ENCODE measurements at places on chromosomes 12 and 14. TPM values are rescaled to one million over a fixed set of nuclear protein-coding genes. Genes with fewer than 3 reads are reported as not detected.

DNA sequence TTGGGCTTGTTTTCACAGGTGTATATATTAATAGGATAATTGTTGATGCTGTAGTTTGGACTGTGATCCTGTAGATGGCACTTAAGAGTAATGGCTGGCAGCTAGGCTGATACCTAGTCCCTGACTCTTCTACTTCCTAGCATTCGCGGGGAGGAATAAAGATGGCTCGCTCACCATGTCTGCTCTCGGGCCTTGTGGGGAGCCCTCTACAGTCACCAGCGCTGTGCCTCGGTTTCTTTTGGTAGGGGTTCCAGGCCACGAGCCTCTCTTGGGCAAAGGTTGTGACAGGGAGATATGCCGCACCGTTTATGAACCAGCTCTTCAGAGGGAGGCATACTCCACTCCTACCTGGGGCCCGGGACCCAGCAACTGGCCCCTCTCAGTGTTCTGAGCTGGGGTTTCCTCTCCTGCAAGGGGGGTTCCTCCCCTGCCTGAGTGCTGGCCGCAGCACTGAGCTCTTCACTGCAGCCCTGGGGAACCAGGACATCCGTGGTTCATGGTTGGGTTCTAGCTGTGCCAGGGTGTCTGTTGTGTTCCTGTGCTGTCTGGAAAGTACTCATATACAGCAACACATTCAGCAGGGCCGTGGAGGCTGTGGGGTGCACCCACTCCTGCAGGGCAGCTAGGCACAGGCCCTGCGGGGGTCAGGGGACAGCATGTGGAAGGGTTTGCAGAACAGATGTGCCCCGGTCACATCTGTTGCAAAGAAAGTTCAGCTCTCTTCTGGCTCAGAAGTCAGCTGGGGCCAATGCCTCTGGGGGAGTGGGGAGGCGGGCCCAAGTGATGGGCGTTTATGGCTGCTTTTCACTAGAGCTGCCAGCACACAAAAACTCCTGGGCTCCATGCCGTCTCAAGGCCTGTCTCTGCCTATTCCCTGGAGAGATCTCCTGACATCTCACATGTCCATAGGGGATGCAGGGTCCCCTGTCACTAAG is 147.9 kb downstream of the PPFIA2 start:
- H3K27me3 ChIP-seq, result no peaks in the 10 kb centered on the region
- DNase-seq, result no peak
- no peaks in the 10 kb centered on the region for H3K4me1 ChIP-seq
- H3K27ac ChIP-seq, result no peak overlapping the region
- H3K36me3 ChIP-seq, result no peaks in the 10 kb centered on the region

DNA sequence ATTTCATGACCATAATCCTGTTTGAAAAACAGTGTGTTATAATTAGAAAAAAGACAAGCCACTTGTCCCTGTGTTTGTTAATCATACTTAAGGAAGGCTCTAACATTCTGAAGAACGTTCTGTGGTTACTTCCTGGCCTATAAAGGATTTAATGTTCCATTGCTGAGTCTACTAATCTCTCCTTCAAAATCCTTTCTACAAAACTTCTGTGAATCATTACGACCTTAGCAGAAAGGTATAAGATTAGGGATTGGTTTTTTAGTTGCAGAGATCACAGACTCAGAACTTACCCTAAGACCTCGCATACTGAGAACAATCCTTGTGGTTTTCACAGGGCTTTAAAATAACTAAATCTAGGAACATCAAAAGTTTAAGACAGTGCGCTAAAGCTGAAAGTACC is 48.3 kb downstream of the TMCC3 start:
- H3K4me1 ChIP-seq, result peaks cover 9% of the 10 kb centered on the region
- no peaks in the 10 kb centered on the region for H3K36me3 ChIP-seq
- no peak overlapping the region for H3K27ac ChIP-seq

DNA sequence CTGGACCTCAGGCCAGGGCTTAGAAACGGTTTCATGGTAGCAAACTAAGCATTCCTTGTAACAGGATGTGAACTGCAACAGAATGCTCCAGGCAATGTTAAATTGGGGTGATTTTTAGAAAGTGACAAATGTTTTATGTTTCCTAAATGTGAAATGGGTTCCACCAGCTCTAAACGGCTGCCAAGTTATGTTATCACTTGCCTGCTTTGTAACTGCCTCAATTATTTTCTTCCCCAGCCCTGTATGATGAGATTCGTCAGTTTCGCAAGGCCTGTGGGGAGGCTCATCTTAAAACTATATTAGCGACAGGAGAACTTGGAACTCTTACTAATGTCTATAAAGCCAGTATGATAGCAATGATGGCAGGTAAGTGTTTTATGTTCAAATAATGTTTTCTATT is 70.9 kb downstream of the DERA start:
- no peak for DNase-seq
- no peak overlapping the region for H3K27ac ChIP-seq
- H3K4me1 ChIP-seq, result peaks cover 35% of the 10 kb centered on the region
- peaks cover 3% of the 10 kb centered on the region for H3K36me3 ChIP-seq

GRCh38 chr14:104636131-104636530 is 31.6 kb upstream of the TMEM179 start:
- H3K27me3 ChIP-seq, result peaks cover 65% of the 10 kb centered on the region
- H3K4me3 ChIP-seq, result no peak overlapping the region
- peaks cover 3% of the 10 kb centered on the region for H3K4me1 ChIP-seq
- DNase-seq, result no peak
- no peaks in the 10 kb centered on the region for H3K36me3 ChIP-seq

DNA sequence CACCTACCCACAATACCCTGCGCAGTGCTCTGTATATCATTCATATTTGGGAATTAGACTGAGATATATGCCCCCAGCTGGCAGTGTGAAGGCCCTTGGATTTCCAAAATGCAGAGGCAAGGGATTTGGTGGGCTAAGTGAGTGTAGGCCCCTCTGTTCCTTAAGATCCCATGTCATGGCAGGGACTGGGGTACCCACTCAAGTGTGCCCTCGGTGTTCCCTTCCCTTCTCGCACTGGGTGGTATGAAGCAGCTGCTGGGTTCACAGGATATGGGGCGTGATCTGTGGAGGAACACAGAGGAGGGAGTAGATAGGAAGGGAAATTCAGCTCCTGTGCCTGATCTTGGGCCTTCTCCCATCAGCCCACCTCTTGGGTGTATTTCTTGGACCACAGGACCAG is 63.1 kb upstream of the VASH1 start:
- no peaks in the 10 kb centered on the region for H3K36me3 ChIP-seq
- H3K27me3 ChIP-seq, result no peaks in the 10 kb centered on the region
- no peak overlapping the region for H3K4me3 ChIP-seq
- H3K27ac ChIP-seq, result no peak overlapping the region
- DNase-seq, result no peak

DNA sequence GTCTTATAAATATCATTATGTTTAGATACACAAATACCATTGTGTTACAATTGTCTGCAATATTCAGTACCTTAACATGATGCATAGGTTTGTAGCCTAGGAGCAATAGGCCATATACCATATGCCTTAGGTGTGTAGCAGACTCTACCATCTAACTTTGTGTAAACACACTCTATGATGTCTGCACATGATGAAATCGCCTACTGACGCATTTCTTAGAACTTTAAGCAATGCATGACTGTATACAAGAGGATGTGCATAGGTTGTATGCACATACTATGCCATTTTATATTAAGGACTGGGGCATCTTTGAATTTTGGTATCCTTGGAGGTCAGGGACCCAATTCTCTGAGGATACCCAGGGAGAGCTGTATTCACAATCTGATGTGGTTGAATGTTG is 10.1 kb upstream of the BTG1 start:
- no peak overlapping the region for H3K4me3 ChIP-seq
- H3K36me3 ChIP-seq, result no peaks in the 10 kb centered on the region
- H3K27ac ChIP-seq, result no peak overlapping the region
- H3K27me3 ChIP-seq, result no peaks in the 10 kb centered on the region
- no peaks in the 10 kb centered on the region for H3K4me1 ChIP-seq
- no peak for DNase-seq

DNA sequence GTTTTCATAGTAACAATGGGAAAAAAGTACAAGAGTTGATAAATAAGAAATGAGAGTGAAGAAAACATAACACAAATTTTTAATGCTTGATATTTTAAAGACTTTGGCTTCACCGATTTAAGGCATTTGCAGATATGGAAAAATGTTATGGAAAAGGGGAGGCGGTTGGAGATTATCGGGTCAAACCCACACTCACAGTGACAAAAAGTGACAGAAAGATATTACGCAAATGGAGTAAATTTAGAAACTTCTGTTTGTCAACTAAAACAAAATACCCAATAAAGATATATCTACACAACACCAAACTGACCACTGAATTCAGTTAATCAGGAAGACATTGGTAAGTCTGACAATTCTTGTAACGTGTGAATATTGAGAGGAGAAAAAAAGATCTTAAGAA is 2.5 kb downstream of the PPP1R12A start:
- peak overlapping the region; percentile 98 for H3K27ac ChIP-seq
- no peaks in the 10 kb centered on the region for H3K27me3 ChIP-seq

DNA sequence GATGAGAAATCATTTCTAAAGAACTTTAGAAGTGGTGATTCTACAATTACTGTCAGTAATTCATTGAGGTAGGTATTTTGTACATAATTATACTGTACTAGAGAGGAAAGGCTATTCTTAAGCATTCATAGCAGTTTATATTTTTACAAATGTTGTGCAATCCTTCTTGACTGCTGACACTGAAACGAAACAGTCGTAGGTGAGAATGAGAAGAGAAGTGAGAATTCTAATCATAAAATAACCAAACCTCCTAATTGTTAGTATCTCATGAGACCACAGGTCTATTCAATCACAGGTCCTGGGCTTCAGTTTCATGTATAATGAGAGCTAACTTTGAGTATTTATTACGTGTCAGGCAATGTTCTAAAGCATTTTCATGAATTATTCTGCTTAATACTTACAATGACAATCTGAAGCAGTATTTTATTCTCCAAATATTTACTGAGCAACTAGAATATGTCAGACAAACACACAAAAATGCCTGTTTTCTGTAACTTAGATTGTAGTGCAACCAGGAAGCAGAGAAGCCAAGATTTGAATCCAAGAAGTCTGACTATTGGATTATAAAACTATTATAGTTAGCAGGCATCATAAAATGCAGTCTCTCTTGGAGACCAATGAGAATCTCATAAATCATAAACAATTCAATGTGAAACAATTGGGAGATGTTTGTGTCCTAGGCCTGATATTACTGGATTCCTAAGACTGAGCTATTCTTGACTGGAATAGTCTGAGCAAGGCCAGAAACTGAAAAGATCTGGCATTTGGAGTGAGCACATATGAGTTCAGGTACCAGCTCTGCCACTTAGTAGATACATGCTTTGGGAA is 24.3 kb downstream of the RERG start:
- peaks cover 11% of the 10 kb centered on the region for H3K4me1 ChIP-seq
- no peak for DNase-seq
- H3K4me3 ChIP-seq, result no peak overlapping the region

GRCh38 chr12:52633383-52633782 is 15.0 kb upstream of the KRT73 start:
- no peaks in the 10 kb centered on the region for H3K36me3 ChIP-seq
- DNase-seq, result no peak
- no peaks in the 10 kb centered on the region for H3K27me3 ChIP-seq
- no peak overlapping the region for H3K27ac ChIP-seq
- no peak overlapping the region for H3K4me3 ChIP-seq

- no peak overlapping the region for H3K4me3 ChIP-seq
- H3K4me1 ChIP-seq, result no peaks in the 10 kb centered on the region
- DNase-seq, result no peak
- H3K27ac ChIP-seq, result no peak overlapping the region
- H3K27me3 ChIP-seq, result no peaks in the 10 kb centered on the region
These were observed 14.0 kb upstream of the RABGGTA start for GRCh38 chr14:24285351-24285750.

The TROAP gene
- 1.4 TPM for total RNA-seq

The GARIN6 gene
- not detected for total RNA-seq

The EML1 gene
- total RNA-seq, result 20.6 TPM

The RASSF9 gene
- total RNA-seq, result not detected

Data from transverse colon (tissue), 4 donors.